ENCODE measurements at places on chromosomes 11 and 22.

DNA sequence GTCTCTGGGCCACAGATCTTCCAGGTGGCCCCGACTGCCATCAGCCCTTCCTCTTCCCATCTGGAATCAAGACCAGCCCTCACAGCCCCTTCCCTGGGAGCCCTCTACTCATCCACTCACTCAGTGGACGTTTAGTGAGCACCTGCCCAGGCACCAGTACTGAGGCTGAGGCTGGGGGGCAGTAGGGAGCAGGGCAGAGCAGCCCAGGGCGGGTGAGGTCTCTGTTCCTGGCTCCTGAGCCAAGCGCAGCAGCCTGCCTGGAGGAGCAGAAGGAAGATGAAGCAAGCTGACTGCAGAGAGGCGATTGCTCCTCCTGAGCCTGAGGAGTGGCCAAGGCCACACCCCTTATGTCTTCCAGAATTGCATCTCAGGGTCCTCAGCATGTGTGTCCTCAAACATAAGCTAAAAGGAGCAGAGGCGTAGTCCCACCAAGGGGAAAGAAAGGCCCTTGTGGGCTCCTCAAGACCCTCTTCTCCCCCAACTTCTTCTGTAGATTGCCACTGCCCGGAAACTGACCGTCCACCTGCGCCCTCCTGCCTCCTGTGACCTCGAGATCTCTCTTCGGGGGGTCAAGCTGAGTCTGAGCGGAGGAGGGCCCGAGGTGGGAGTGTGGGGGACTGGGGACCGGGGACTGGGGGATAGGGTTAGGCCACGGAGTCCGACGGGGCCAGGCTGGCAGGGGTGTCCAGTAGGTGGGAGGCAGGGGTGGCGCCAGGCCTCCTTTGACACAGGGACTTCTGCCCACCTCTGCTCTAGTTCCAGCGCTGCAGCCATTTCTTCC lies 5.8 kb downstream of the MAPK8IP2 start:
- peak; percentile 58 for DNase-seq

GRCh38 chr11:126898802-126899201 lies 101.8 kb downstream of the KIRREL3 start:
- DNase-seq: no peak

GRCh38 chr11:64856382-64857227 lies 12.2 kb upstream of the CDC42BPG start:
- DNase-seq: no peak

- DNase-seq: no peak
These were observed 73.6 kb upstream of the SUSD2 start for GRCh38 chr22:24107661-24108060.

DNA sequence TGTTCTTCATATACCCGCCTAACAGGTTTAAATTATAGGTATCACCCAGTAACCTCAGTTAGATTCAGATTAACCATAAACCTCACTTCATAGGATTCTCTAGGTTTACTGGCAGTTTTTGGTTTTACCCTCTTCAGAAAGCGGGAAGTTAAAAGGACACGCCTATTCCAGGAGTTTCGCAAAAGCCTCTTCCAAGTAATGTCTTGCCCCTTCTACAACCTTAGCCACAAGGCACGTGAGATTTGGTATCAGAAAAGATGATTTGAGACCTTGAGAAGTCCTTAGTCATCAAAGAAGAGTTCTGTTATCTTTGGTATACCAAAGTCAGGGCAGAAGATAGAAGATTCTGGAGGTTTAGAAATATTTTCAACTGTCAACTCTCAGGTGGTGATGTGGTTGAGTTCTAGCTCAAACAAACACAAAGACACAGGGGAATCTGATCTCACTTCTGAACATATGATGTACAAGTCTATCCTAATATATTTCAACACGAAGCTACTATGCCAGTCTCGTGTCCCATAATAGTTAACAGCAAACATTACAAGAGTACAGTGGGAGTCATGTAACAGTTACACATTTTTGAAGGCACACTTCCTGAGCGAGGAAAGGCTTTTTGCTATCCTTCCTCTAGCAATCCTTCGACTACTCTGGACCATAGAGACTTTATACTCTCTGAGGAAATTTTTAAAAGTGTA lies 103.5 kb downstream of the USP35 start:
- no peak for DNase-seq

DNA sequence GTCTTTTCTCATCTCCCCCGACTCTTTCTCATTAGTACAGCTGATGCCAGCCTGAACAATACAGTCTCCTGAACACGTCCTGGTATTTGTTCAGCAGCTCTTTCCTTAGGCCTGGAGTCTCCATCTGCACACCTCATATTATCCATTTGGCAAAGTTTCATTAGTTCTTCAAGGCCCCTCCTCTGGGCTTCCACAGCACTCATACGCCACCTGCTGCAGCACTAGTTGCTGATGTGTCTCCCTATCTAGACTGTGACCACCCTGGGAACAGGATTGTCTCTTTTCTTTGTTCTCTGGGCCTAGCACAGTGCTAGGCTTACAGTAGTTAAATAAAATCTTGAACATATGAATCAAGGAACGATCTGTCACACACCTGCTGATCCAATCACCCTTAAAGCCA lies 17.2 kb downstream of the DCHS1 start:
- DNase-seq: no peak

DNA sequence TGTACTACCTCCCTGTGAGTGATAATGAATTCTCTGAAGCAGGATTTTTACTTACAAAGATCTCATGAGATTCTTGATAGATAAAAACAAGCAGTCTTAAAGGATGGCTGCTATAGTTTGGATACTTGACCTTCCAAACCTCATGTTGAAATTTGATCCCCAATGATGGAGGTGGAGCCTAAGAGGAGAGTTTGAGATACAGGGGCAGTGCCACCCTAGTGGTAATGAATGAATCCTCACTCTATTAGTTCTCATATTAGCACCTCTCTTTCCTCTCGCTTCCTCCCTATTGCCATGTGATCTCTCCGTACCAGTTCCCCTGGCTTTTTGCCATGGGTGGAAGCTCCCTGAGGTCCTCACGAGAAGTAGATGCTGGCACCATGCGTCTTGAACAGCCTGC lies 37.9 kb upstream of the OR8B8 start:
- no peak for DNase-seq

DNA sequence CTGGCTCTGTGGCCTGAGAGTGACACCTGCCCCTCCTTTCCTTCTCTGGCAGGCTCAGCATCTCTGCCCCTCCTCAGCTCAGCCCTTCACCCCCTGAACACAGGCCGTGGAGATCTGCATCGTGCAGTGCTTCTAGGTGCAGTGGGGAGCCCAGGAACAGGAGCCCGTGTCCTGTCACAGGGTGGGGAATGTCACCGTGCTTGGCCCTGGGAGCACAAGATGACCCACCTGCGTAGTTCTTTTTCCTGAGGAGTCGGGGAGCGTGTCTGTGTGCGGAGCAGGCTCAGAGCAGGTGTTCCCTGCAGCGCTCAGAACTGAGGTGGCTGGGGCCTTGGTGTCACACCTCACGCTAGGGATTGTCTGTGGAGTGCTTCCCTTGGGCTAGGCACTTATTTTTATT lies 10.6 kb downstream of the TBC1D22A start:
- no peak for DNase-seq

GRCh38 chr11:81487109-81487508 lies 1246.6 kb downstream of the FAM181B start:
- DNase-seq: no peak

GRCh38 chr11:111937844-111938243 lies 701 bp downstream of the DIXDC1 start:
- no peak for DNase-seq

- no peak for DNase-seq
These were observed 44.3 kb downstream of the POLD3 start for GRCh38 chr11:74636630-74637184.
